ENCODE measurements at places on chromosomes 5 and 9. TPM values are rescaled to one million over a fixed set of nuclear protein-coding genes. Genes with fewer than 3 reads are reported as not detected.
A peak's percentile ranks its signal among the peaks of the same experiment; 100 is the strongest.

The SPATA24 gene
- total RNA-seq, result 2.6 TPM

The SLC24A2 gene
- 0.08 TPM for total RNA-seq

The GPR21 gene
- total RNA-seq, result 0.50 TPM

The ECM2 gene
- 20.8 TPM for total RNA-seq

The LVRN gene
- 0.43 TPM for total RNA-seq

The PCDHGA1 gene
- total RNA-seq, result 0.33 TPM

The SLC23A1 gene
- 19.6 TPM for total RNA-seq

The DOK3 gene
- total RNA-seq, result 3.5 TPM

DNA sequence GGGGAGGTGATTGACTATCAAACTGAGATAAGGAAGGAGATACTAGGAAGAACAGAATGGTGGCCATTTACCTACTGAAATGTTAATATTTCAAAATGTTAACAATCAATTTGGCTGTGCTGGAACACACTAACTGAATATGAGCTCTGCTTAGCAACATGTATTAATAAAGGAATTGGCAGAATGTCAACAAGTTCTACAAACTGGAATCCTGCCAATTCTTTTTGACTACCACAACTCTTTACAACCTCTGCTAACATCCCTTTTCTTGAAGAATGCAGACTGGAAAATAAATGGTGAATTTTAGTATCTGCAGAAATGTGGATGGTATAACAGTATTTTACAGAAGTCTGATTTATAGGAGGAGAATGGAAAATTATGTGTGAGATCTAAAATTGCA lies 446.4 kb downstream of the ISL1 start:
- no peak overlapping the region for H3K4me3 ChIP-seq
- no peak overlapping the region for H3K27ac ChIP-seq
- no peak for DNase-seq
- H3K4me1 ChIP-seq, result no peaks in the 10 kb centered on the region
- no peaks in the 10 kb centered on the region for H3K36me3 ChIP-seq

- H3K4me3 ChIP-seq, result no peak overlapping the region
- no peaks in the 10 kb centered on the region for H3K27me3 ChIP-seq
- H3K36me3 ChIP-seq, result no peaks in the 10 kb centered on the region
- no peak overlapping the region for H3K27ac ChIP-seq
- DNase-seq, result no peak
- no peaks in the 10 kb centered on the region for H3K4me1 ChIP-seq
Measured at GRCh38 chr9:120450916-120451315, 129.1 kb downstream of the CDK5RAP2 start.

- no peaks in the 10 kb centered on the region for H3K4me1 ChIP-seq
- H3K36me3 ChIP-seq, result no peaks in the 10 kb centered on the region
- H3K27ac ChIP-seq, result no peak overlapping the region
Measured at GRCh38 chr5:81638471-81638870, 112.4 kb downstream of the SSBP2 start.

DNA sequence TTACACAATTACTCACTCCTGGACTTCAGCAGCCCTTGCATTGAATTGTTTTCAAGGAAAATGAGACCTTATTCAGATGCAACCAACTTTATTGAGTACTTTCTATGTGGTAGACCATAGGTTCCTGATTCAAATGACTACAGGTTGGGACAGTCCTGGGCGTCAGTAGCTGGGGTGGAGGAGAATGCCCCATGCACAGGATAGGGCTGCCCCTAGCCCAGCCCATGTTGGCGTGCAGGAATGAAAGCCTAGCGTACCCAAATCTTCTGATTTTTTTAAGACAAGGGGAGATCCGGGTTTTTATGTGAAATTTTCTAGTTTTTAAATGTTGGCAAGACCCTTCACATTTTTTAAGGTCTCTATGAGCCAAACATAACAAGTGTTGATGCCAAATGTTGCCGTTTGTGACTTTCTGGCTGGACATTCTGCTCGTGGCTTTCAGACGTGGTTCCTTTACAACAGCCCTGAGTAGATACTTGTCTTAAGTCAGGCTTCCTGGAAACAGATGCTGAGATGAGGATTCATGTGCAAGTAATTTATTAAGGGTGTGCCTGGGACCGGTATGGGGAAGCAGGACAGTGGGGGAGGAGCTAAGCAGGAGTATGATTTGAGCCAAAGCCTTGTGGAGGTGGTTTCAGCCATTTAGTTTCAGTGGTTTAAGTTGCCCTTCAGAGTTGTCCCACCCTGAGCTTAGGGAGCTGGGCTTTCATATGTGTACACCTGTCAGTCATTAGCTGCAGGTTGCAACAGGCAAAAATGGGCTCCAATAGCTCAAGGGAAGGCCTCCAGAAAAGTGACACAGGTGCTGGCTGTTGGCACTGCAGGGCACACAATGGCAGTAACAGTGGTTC lies 154.1 kb downstream of the NTRK2 start:
- no peaks in the 10 kb centered on the region for H3K27me3 ChIP-seq
- peak; percentile 14 for DNase-seq
- H3K36me3 ChIP-seq, result no peaks in the 10 kb centered on the region
- no peak overlapping the region for H3K4me3 ChIP-seq
- no peaks in the 10 kb centered on the region for H3K4me1 ChIP-seq

- no peaks in the 10 kb centered on the region for H3K27me3 ChIP-seq
- H3K4me3 ChIP-seq, result no peak overlapping the region
- H3K36me3 ChIP-seq, result no peaks in the 10 kb centered on the region
- no peak for DNase-seq
- no peaks in the 10 kb centered on the region for H3K4me1 ChIP-seq
Measured at GRCh38 chr5:12367973-12368372, 463.7 kb upstream of the CTNND2 start.

- no peak for DNase-seq
- no peaks in the 10 kb centered on the region for H3K27me3 ChIP-seq
- H3K4me1 ChIP-seq, result no peaks in the 10 kb centered on the region
- no peak overlapping the region for H3K27ac ChIP-seq
Measured at GRCh38 chr9:89865357-89865756, 260.5 kb downstream of the GADD45G start.

DNA sequence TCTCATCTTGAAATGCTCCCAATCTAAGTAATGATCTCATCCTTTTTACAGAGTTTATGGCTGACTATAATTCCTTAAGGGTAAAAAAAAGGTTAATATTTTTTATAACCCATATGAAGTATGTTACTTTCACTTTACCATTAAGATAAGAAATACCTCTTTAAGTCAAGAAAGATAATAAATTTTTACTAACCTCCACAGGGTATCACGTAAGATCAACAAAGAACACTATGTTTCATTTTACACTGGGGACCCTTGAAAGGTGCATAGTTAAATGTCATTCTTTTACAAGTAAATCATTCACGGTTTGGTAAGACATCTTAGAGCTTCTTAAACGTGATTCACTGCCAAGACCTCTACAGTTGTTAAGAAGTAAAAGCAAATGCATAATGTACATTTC lies 472.7 kb upstream of the CDH9 start:
- H3K4me3 ChIP-seq, result no peak overlapping the region
- H3K27ac ChIP-seq, result no peak overlapping the region
- no peaks in the 10 kb centered on the region for H3K36me3 ChIP-seq
- H3K4me1 ChIP-seq, result no peaks in the 10 kb centered on the region
- no peaks in the 10 kb centered on the region for H3K27me3 ChIP-seq
- no peak for DNase-seq

- no peak overlapping the region for H3K27ac ChIP-seq
- no peaks in the 10 kb centered on the region for H3K36me3 ChIP-seq
- H3K27me3 ChIP-seq, result no peaks in the 10 kb centered on the region
- H3K4me1 ChIP-seq, result no peaks in the 10 kb centered on the region
Measured at GRCh38 chr9:77063645-77064285, 44.3 kb downstream of the FOXB2 start.

DNA sequence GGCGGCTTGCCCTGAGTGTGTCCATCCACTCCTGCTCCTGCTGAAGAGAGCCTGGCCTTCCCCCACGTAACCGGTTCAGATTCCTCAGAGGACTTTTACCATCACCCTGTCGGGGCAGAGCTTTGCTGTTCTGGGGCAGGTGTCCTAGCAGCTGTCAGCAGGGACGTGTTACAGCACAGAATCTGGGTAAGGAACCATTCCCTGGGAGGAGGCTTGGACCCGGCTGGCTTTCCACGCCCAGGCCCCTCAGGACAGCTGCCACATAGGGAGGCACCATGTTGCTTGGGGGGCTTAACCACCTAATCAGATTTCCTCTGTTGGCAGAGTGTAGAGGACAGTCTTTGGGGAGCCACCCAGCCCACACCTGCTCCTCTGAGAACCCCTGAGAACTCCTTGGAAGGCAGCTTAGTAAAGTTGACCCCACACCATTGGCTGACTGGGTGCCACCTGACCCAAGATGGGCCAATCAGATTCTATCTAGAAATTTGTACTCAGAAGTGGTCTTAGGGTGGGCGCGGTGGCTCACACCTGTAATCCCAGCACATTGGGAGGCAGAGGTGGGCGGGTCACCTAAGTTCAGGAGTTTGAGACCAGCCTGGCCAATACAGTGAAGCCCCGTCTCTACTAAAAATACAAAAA lies 23.3 kb upstream of the EEIG1 start:
- no peaks in the 10 kb centered on the region for H3K27me3 ChIP-seq
- DNase-seq, result no peak
- no peak overlapping the region for H3K27ac ChIP-seq
- peaks cover 11% of the 10 kb centered on the region for H3K4me1 ChIP-seq

- no peak for DNase-seq
- no peaks in the 10 kb centered on the region for H3K4me1 ChIP-seq
- no peaks in the 10 kb centered on the region for H3K36me3 ChIP-seq
- no peaks in the 10 kb centered on the region for H3K27me3 ChIP-seq
Measured at GRCh38 chr5:150055326-150056074, 30.9 kb downstream of the CSF1R start.

GRCh38 chr5:97658116-97658900 lies 475.3 kb upstream of the RIOK2 start:
- H3K27ac ChIP-seq, result no peak overlapping the region
- H3K36me3 ChIP-seq, result no peaks in the 10 kb centered on the region
- no peak for DNase-seq

GRCh38 chr9:109428854-109429253 lies 69.3 kb downstream of the PTPN3 start:
- H3K36me3 ChIP-seq, result peaks cover 4% of the 10 kb centered on the region
- H3K27me3 ChIP-seq, result no peaks in the 10 kb centered on the region

- DNase-seq, result no peak
- no peaks in the 10 kb centered on the region for H3K36me3 ChIP-seq
- H3K4me1 ChIP-seq, result no peaks in the 10 kb centered on the region
- H3K27me3 ChIP-seq, result no peaks in the 10 kb centered on the region
- no peak overlapping the region for H3K4me3 ChIP-seq
Measured at GRCh38 chr5:109645707-109646192, 44.0 kb upstream of the MAN2A1 start.

DNA sequence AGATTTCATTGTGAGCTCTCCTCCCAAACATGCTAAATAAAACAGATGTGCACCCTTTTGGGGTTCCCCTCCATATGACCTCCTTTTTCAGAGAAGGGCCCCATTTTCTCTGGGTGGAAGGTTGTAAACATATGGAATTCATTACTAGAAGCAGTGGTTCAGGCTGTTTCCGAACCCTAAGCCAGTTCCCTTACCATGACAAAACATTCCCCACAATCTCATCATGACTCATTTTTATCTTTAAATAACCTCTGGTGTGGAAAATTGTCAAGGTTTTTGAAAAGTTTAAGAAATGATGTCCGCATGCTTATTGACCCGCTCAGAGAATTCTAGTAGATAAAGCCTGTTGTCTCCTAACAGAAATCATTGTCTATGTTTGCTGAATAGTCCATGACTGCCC lies 127.3 kb upstream of the PIK3R1 start:
- no peaks in the 10 kb centered on the region for H3K27me3 ChIP-seq
- no peak overlapping the region for H3K4me3 ChIP-seq
- peaks cover 4% of the 10 kb centered on the region for H3K4me1 ChIP-seq
- H3K27ac ChIP-seq, result peak overlapping the region; percentile 49
- H3K36me3 ChIP-seq, result no peaks in the 10 kb centered on the region

DNA sequence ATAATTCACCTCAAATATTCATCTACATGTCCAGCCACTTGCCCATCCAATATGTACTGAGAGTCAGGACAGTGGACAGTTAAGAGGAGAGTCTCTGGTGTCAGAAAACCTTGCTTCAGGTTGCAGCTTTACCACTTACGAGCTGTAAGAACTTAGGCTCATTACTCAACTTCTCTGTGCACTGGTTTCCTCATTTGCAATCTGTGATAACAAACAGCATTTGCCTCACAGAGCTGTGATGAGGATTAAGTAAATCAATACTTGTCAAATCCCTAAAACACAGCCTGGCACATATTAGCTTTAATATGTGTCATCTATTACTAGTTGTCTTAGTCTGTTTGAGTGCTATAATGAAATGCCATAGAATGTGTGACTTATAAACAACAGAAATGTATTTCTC lies 8.6 kb downstream of the GOLGA1 start:
- no peak overlapping the region for H3K27ac ChIP-seq
- no peaks in the 10 kb centered on the region for H3K36me3 ChIP-seq
- H3K27me3 ChIP-seq, result no peaks in the 10 kb centered on the region
- no peaks in the 10 kb centered on the region for H3K4me1 ChIP-seq

GRCh38 chr9:102950346-102950745 lies 44.8 kb upstream of the CYLC2 start:
- no peak overlapping the region for H3K27ac ChIP-seq
- no peaks in the 10 kb centered on the region for H3K27me3 ChIP-seq
- no peaks in the 10 kb centered on the region for H3K36me3 ChIP-seq
- DNase-seq, result no peak

DNA sequence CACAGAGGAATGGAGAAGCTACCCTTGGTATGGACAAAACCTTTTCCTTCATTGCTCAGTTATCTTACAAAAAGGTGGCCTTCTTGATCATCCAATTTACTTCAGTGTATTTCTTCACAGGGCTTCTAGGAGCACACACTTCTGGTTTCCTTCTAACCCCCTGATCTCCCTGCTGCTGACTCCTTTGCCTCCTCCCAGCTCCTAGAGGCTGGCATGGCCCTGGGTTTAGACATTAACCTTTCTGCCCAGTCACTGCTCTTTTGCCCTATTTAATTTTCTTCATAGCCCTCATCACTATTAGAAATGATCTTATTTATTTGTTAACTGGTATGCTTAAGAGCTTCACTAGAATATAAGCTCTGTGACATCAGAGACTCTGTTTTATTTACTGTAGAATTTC lies 63.2 kb downstream of the ANKRD55 start:
- H3K27ac ChIP-seq, result peak overlapping the region; percentile 5
- H3K4me3 ChIP-seq, result no peak overlapping the region
- H3K27me3 ChIP-seq, result no peaks in the 10 kb centered on the region
- H3K36me3 ChIP-seq, result no peaks in the 10 kb centered on the region
- H3K4me1 ChIP-seq, result peaks cover 3% of the 10 kb centered on the region

DNA sequence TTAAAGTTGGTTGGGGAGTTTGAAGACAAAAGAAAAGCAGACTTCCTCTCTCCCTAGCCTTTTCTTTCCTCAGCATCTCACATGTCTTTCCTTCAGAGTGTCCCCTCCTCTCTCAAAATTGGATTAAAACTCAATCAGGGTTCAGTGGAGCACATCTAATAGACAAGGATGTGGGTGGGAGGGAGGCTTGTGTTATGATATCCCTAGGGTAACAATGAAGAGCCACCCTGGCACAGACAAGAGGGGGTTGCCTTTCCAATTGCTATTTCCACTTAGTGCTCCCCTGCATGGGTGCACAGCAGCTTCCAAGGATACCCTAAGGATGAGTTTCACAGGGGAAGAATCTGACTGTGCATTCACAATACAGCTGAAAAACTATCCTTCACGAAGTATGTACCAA lies 585.2 kb upstream of the C9orf72 start:
- no peak for DNase-seq
- no peaks in the 10 kb centered on the region for H3K27me3 ChIP-seq
- no peak overlapping the region for H3K4me3 ChIP-seq
